RWPE2 (cell line): ENCODE measurements at places on chromosomes 6 and 20.
A peak's percentile ranks its signal among the peaks of the same experiment; 100 is the strongest.

GRCh38 chr6:40688214-40688761 lies 101.1 kb upstream of the LRFN2 start:
- no peaks in the 10 kb centered on the region for H3K36me3 ChIP-seq
- H3K4me3 ChIP-seq: no peak overlapping the region
- H3K4me1 ChIP-seq: no peaks in the 10 kb centered on the region
- H3K27ac ChIP-seq: no peak overlapping the region
- DNase-seq: no peak

GRCh38 chr6:133136177-133136880 lies 104.8 kb upstream of the EYA4 start:
- no peaks in the 10 kb centered on the region for H3K27me3 ChIP-seq
- peaks cover 9% of the 10 kb centered on the region for H3K4me1 ChIP-seq
- no peak overlapping the region for H3K27ac ChIP-seq
- H3K4me3 ChIP-seq: no peak overlapping the region

DNA sequence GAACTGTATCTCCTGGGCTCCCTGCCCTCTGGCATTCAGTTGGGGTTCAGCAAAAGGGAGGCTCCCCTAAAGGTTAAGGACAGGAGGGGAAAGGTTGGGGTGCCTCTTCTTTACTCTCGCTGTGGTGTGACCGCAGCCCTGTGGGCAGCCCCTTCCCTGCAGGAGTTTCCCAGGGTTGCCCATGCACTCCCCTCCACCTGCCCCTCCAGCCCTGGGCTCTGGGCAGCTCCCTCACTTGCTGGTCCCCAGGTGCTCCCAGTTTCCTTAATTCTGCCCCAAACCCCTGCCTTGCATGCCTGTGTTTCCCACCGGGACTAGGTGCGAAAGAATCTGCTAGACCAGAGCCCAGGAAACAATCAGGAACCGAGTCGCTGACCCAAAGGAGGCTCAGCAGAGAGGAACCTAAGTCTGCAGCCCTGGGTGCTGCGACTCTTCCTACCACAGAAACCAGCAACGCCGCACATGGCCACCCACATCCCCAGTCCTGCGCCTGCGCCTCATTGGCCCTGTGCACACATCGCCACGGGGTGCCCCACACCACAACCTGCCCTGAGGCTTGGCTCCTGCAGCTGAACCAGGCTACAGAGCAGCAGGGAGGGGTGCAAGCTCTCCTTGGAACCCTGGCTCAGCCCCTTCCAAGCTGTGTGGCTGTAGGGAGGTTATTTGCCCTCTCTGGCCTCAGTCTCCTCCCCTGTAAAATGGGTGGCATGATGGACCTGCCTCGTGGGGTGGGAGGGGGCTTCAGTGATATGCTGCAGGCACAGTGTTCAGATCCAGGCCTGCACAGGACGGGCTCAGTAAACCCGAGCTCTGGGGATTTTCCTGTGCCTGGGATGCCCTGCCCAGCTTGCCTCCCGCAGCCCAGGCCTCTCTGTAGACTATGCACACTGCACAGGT lies 487.6 kb downstream of the PREX1 start:
- no peaks in the 10 kb centered on the region for H3K36me3 ChIP-seq
- peaks cover 2% of the 10 kb centered on the region for H3K27me3 ChIP-seq
- H3K4me3 ChIP-seq: no peak overlapping the region
- no peak overlapping the region for H3K27ac ChIP-seq
- H3K4me1 ChIP-seq: peaks cover 5% of the 10 kb centered on the region

GRCh38 chr20:53515749-53516148 lies 77.9 kb downstream of the ZNF217 start:
- no peak for DNase-seq
- no peak overlapping the region for H3K4me3 ChIP-seq
- H3K4me1 ChIP-seq: no peaks in the 10 kb centered on the region
- no peaks in the 10 kb centered on the region for H3K36me3 ChIP-seq
- no peak overlapping the region for H3K27ac ChIP-seq

DNA sequence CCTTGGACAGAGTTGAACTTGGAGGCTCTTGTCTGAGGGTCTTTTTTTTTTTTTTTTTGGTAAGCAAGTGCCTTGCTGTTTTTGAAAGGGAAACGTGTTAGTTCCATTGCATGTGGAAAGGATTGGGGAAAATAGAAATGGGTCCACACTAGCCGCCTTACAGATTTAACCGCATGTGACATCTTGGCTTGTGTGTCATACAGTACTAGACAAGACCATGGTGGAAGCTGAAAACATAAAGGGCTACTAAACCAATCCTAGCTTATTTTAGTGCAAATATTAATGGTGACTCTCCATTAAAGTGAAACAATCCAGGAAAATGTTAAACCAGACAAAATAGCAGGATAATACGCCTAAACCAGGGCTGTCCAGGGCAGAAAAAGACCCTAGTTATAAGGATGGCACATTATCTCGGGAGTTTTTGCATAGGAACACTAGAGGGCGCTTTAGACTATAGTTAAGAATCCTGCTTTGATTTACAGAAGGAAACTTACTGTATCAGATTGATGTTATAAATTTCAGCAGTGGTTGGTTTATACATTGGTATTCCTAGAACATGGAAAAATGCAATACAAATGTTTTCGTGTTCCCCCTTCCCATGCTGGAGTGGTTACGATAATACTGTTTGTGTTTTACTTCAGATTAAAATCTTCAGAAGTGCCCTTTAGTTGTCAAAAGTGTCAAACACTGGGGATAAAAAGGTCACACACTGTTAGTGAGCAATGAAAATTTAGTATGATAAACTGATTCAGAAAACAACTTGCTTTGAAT lies 59.8 kb upstream of the DEK start:
- no peak overlapping the region for H3K27ac ChIP-seq
- no peaks in the 10 kb centered on the region for H3K36me3 ChIP-seq
- no peak overlapping the region for H3K4me3 ChIP-seq

GRCh38 chr6:115832786-115833185 lies 227.9 kb downstream of the FRK start:
- H3K4me1 ChIP-seq: no peaks in the 10 kb centered on the region
- H3K36me3 ChIP-seq: no peaks in the 10 kb centered on the region
- H3K4me3 ChIP-seq: no peak overlapping the region
- H3K27ac ChIP-seq: no peak overlapping the region

DNA sequence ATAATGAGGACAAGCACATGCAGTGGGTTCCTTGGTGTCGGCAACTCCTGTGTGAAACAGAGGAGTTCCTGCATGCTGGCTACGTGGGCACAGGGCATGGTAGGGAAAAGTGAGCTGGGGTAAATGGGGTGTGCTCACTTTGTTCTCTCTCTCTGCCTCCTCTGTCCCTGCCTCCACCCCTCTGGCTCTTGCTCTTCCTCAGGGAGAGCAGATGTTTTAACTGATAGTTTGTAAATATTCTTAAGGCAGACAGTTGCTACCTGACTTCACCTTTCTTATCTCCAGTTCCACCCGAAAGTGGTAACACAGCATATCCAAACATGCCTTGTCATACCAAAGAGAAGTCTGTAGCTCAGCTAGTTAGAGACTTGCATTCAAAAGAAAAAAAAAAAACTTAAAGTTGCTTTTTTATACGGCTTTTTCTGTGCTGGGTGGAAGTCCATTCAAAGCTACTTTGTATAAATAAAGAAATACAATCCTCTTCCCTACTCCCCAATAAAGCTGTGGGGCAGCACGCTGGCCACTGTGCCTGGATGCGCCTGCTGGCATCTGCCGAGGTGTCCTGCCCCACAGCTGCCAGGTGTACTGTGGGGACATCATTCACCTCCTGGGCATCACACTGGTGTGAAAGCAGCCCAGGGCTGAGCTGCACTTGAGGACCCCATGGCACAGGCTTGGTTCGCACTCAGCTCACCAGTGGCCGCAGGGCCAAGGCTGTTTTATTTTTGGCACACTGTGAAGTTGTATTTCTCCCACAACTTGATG lies 93.6 kb downstream of the FOXC1 start:
- no peak for DNase-seq
- H3K27ac ChIP-seq: no peak overlapping the region
- H3K4me3 ChIP-seq: no peak overlapping the region
- H3K36me3 ChIP-seq: no peaks in the 10 kb centered on the region
- no peaks in the 10 kb centered on the region for H3K27me3 ChIP-seq
- H3K4me1 ChIP-seq: peaks cover 26% of the 10 kb centered on the region

- no peaks in the 10 kb centered on the region for H3K27me3 ChIP-seq
- DNase-seq: no peak
- H3K36me3 ChIP-seq: no peaks in the 10 kb centered on the region
- no peak overlapping the region for H3K4me3 ChIP-seq
- H3K27ac ChIP-seq: no peak overlapping the region
- no peaks in the 10 kb centered on the region for H3K4me1 ChIP-seq
Measured at GRCh38 chr6:90712114-90712513, 125.2 kb upstream of the MAP3K7 start.

DNA sequence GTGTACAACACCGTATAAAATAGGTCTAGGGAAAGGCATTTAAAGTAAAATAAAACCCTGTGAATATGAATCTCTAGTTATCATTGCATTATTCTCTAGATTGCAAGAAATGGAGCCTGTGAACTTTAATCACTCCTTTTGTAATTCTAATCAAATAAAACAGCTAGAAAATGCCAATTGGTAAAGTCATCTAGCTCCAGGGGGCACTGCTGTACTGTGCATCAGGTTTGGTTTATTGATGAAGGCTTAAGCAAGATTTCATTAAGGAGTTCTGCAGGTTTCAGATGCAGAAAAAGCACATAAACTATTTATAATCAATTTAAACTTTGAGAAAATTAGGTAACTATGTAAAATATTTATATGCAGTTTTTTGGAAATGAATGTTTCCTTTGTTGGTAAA lies 645.0 kb downstream of the PHF3 start:
- no peak overlapping the region for H3K4me3 ChIP-seq
- H3K36me3 ChIP-seq: no peaks in the 10 kb centered on the region
- H3K4me1 ChIP-seq: no peaks in the 10 kb centered on the region
- DNase-seq: no peak

GRCh38 chr6:151313066-151313491 lies 73.3 kb downstream of the AKAP12 start:
- no peak overlapping the region for H3K4me3 ChIP-seq
- no peak for DNase-seq
- H3K27ac ChIP-seq: no peak overlapping the region
- H3K4me1 ChIP-seq: peaks cover 4% of the 10 kb centered on the region

DNA sequence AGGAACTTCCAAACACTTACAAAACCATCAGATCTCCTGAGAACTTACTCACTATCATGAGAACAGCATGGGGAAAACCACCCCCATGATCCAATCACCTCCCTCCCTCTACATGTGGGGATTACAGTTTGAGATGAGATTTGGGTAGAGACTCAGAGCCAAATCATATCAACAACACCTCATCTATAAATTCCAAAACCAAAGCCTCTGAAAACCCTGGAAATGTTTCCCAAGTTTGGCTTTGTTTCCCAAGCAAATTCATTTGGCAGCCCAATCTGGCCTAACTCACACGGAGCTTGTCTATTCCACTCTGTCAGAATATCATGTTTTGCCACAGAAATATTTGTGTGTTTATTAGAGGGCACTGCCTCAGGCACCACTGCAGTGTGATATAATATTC lies 142.6 kb downstream of the COL9A1 start:
- no peak overlapping the region for H3K4me3 ChIP-seq
- H3K27me3 ChIP-seq: peaks cover 6% of the 10 kb centered on the region
- no peak overlapping the region for H3K27ac ChIP-seq
- H3K4me1 ChIP-seq: no peaks in the 10 kb centered on the region

- peaks cover 35% of the 10 kb centered on the region for H3K27me3 ChIP-seq
- H3K27ac ChIP-seq: no peak overlapping the region
- no peak overlapping the region for H3K4me3 ChIP-seq
Measured at GRCh38 chr6:101395345-101395744, 1.8 kb downstream of the GRIK2 start.

DNA sequence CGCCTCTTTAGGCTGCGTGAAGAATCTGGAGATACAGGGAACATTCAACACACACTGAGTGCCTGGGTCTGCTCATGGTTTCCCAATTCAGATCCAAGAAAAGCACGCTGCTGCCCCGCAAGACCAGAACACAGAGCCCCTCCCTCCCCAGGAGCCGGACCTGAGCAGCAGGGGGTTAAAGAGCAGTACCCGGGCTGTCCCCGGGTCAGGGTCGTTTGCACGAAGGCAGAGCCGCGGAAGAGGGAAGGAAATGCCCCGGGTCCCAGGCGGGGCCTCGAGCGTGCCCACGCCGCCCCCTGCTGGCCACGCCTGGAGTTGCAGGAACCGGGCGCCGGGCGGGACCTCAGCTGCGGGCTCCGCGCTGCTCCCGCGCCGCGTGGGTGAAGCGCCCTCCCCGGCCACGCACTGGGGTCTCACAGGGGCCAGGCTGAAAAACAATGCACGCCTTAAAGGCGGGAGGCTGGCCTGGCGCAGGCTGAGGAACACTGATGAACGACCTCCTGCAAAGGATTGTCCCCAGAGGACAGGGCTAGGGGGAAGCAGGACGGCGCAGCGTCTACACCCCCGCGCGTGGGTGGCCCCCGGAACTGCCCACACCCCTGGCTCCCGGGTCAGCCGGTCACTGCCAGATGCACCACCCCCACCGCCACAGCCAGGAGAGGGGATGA lies 48.9 kb downstream of the ANKRD60 start:
- no peaks in the 10 kb centered on the region for H3K36me3 ChIP-seq
- no peak for DNase-seq
- no peaks in the 10 kb centered on the region for H3K27me3 ChIP-seq
- peak overlapping the region; percentile 1 for H3K4me3 ChIP-seq
- no peaks in the 10 kb centered on the region for H3K4me1 ChIP-seq

- H3K4me3 ChIP-seq: no peak overlapping the region
- peaks cover 92% of the 10 kb centered on the region for H3K36me3 ChIP-seq
- no peak for DNase-seq
- H3K27ac ChIP-seq: no peak overlapping the region
- no peaks in the 10 kb centered on the region for H3K27me3 ChIP-seq
- no peaks in the 10 kb centered on the region for H3K4me1 ChIP-seq
Measured at GRCh38 chr6:17672064-17672718, 34.5 kb downstream of the NUP153 start.

DNA sequence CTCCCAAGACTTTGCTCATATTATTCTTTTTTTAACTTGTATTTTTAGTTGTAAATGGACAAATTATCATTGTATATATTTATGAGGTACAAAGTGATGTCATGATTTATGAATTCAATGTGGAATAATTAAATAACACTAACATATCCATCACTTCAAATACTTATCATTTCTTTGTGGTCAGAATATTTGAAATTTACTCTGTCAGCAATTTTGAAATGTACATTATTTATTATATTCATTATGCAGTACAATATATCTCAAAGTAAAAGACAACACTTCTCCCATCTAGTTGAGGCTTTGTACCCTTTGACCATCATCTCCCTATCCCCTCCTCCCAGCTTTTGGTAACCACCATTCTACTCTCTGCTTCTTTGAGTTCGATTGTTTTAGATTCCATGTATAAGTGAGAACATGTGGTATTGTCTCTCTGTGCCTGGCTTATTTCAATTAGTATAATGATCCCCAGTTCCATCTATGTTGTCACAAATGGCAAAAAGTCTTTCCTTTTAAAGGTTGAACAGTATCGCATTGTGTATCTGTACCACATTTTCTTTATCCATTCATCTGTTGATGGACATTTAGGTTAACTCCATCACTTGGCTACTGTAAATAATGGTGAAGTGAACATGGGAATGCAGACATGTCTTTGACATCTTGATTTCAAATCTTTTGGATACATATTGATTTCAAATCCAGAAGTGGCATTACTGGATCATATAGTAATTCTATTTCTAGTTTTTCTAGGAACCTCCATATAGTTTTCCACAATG lies 197.2 kb downstream of the KIF6 start:
- no peak overlapping the region for H3K27ac ChIP-seq
- H3K4me3 ChIP-seq: no peak overlapping the region
- H3K36me3 ChIP-seq: no peaks in the 10 kb centered on the region
- H3K4me1 ChIP-seq: no peaks in the 10 kb centered on the region
- DNase-seq: no peak

GRCh38 chr6:139640448-139640847 lies 266.0 kb upstream of the CITED2 start:
- H3K36me3 ChIP-seq: no peaks in the 10 kb centered on the region
- no peaks in the 10 kb centered on the region for H3K4me1 ChIP-seq
- no peak overlapping the region for H3K27ac ChIP-seq
- no peak overlapping the region for H3K4me3 ChIP-seq
